Left lung (tissue), 14 donors: ENCODE measurements at places on chromosomes 11 and 22. TPM values are rescaled to one million over a fixed set of nuclear protein-coding genes. Genes with fewer than 3 reads are reported as not detected.

- peaks cover 6% of the 10 kb centered on the region for H3K4me1 ChIP-seq
- no peaks in the 10 kb centered on the region for H3K36me3 ChIP-seq
- H3K27ac ChIP-seq = peak within 1 kb of the TSS; percentile 87
Measured at GRCh38 chr11:6419009-6419631, at the start of gene APBB1. Gene APBB1, minus strand, starts transcription at chr11:6419094. Its CDS starts 7,747 bp downstream, at chr11:6411347.

DNA sequence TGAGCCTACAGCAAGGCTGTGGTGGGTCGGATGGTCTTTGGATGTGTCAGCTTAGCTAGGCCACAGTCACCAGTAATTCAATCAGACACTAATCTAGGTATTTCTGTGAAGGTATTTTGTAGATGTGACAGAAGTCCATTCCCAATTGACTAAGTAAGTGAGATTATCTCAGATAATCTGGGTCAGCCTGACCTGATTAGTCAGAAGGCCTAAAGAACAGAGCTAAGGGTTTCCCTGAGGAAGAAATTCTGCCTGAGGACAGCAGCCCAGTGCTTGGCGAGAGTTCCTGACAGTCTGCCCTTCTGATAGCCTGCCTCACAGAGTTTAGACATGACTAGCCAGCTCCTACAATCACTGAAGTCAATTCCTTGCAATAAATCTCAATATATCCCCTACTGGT, 28.7 kb downstream of the GUCD1 start:
- H3K4me1 ChIP-seq = peaks cover 4% of the 10 kb centered on the region
- H3K4me3 ChIP-seq = no peak overlapping the region
- no peak for DNase-seq

GRCh38 chr22:17699696-17700340, 61.3 kb downstream of the BCL2L13 start:
- H3K27me3 ChIP-seq = no peaks in the 10 kb centered on the region
- no peak for DNase-seq
- H3K4me3 ChIP-seq = no peak overlapping the region
- no peaks in the 10 kb centered on the region for H3K36me3 ChIP-seq
- H3K27ac ChIP-seq = no peak overlapping the region
- peaks cover 20% of the 10 kb centered on the region for H3K4me1 ChIP-seq

GRCh38 chr11:1766719-1767398, 3.1 kb upstream of the CTSD start:
- no peaks in the 10 kb centered on the region for H3K27me3 ChIP-seq
- peak; percentile 23 for DNase-seq
- no peak overlapping the region for H3K27ac ChIP-seq
- peaks cover 51% of the 10 kb centered on the region for H3K4me1 ChIP-seq
- no peak overlapping the region for H3K4me3 ChIP-seq

GRCh38 chr11:7436657-7437056, 48.6 kb upstream of the OLFML1 start:
- no peaks in the 10 kb centered on the region for H3K36me3 ChIP-seq
- peaks cover 11% of the 10 kb centered on the region for H3K27me3 ChIP-seq
- no peak overlapping the region for H3K4me3 ChIP-seq
- no peak for DNase-seq
- H3K4me1 ChIP-seq = no peaks in the 10 kb centered on the region

DNA sequence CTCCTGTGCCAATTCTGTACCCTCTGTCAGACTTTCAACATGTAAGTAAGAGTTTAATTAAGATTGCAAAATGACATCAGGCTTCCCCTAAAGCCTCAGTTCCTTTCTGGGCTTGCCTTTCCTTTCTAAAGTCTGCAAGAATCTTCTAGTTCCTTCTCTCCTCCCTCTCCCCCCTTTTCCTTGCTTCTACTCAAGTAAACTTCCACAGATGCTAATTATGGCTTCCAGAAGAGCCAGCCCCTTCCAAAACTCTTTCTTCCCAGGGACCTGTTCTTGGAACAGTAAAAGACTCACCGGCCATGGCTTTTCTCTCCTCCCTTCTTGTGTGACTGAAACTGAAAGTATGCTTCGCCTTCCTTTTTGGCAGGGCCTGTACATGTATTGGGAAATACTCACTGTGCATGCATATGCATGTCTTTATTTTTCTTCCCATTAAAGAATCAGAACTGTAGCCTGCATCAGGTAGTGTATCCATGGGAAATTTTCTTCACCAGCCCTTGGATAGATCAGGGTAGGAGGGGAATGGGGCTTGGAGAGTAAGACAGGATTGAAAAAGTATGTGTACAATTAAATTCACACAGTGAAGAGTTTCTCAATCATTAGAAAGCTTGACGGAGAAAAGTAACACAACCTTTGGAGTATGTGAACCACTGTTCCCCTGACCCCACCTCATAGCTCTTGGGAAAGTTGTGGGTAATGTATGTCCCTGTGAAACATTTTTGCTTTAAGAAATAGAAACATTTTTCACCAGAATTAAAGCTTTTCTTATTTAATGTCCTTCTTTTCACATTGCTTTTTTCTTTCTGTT, at the start of gene CASP1:
Gene CASP1, minus strand, starts transcription at position 332 of the 808 bp plus-strand sequence. Its CDS starts 31 bp downstream, at position 301.
- H3K27ac ChIP-seq = peak within 1 kb of the TSS; percentile 82
- peak within 1 kb of the TSS; percentile 48 for H3K4me3 ChIP-seq
- peaks cover 23% of the 10 kb centered on the region for H3K4me1 ChIP-seq
- peaks cover 34% of the 10 kb centered on the region for H3K36me3 ChIP-seq
- no peaks in the 10 kb centered on the region for H3K27me3 ChIP-seq
- DNase-seq = no peak

ZP1 gene
- not detected for total RNA-seq

AMBRA1 gene
- total RNA-seq = 28.2 TPM
